ENCODE measurements at places on chromosomes 16 and 17.

DNA sequence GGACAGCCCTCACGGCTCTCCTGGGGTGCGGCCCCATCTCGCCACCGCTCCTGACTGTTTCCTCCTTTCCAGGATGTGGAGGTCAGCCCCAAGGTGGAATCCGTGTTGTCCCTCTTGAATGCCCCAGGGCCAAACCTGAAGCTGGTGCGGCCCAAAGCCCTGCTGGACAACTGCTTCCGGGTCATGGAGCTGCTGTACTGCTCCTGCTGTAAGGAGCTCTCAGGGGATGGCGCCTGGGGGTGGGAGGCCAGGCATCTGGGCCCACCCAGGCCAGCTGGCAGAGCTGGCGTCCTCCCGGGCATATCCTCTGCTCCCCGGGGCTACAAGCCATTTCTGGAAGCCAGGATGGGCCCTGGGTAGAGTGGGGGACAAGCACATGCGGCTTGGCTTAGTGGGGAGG is 13.2 kb downstream of the IL34 start:
- H3K27me3 ChIP-seq, result no peaks in the 10 kb centered on the region
- H3K4me3 ChIP-seq, result no peak overlapping the region
- no peak for DNase-seq
- no peaks in the 10 kb centered on the region for H3K4me1 ChIP-seq
- peaks cover 15% of the 10 kb centered on the region for H3K36me3 ChIP-seq

GRCh38 chr17:596287-596686 is 118.4 kb downstream of the VPS53 start:
- no peaks in the 10 kb centered on the region for H3K4me1 ChIP-seq
- peaks cover 3% of the 10 kb centered on the region for H3K36me3 ChIP-seq
- no peaks in the 10 kb centered on the region for H3K27me3 ChIP-seq

DNA sequence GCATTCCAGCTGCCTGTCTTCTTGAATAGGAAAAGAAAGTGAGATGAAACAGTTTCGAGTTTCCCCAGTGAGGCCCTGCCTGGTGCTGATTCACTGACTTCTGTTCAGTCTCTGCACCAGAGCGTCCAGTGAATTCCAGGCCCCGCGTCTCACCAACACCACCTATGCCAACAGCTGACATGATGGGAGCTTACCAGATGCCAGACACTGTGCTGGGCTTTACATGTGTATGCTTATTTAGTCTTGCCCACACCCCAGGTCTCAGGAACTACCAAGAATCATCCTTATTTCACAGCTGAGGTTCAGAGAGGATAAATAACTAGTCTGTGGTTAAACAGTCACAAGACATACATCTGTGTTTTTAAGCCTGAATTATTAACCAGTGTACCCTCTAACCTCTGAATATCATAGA is 29.1 kb upstream of the IRX6 start:
- no peaks in the 10 kb centered on the region for H3K4me1 ChIP-seq
- no peaks in the 10 kb centered on the region for H3K36me3 ChIP-seq
- H3K4me3 ChIP-seq, result no peak overlapping the region
- no peaks in the 10 kb centered on the region for H3K27me3 ChIP-seq
- DNase-seq, result no peak

GRCh38 chr17:4553669-4554068 is 1.5 kb downstream of the MYBBP1A start:
- H3K4me3 ChIP-seq, result no peak overlapping the region
- no peak for DNase-seq
- H3K36me3 ChIP-seq, result peaks cover 41% of the 10 kb centered on the region
- no peaks in the 10 kb centered on the region for H3K27me3 ChIP-seq

DNA sequence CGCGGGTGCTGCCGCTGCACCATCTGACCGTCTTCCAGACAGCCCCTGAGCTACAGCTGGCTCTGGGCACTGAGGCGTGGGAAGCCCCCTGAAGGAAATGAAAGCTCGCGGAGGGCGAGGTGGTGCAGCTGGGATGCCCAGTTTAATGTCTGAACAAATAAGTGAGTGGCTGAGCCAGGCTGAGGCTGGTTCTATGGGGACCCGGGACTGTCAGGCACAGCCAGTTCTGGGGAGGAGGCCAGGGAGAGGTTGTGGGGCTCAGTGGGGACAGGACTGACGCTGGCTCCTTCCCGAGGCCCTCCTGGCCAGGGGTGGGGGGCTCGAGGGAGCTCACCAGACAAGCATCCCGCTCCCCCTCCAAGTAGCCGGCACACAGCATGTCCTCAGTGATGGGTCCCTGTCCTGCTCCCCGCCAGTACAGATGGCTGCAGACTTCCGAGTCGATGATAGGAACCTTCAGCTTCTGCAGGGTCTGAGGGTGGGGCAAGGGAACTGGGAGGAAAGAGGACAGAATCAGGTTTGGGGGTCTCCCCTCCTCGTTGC is 4.4 kb downstream of the PRSS22 start:
- no peak overlapping the region for H3K27ac ChIP-seq
- H3K27me3 ChIP-seq, result no peaks in the 10 kb centered on the region
- no peaks in the 10 kb centered on the region for H3K36me3 ChIP-seq
- no peaks in the 10 kb centered on the region for H3K4me1 ChIP-seq

- no peaks in the 10 kb centered on the region for H3K27me3 ChIP-seq
- H3K4me3 ChIP-seq, result no peak overlapping the region
- no peak overlapping the region for H3K27ac ChIP-seq
- DNase-seq, result peak; percentile 77
- no peaks in the 10 kb centered on the region for H3K36me3 ChIP-seq
Measured at GRCh38 chr17:45235416-45236281, 14.0 kb downstream of the FMNL1 start.

DNA sequence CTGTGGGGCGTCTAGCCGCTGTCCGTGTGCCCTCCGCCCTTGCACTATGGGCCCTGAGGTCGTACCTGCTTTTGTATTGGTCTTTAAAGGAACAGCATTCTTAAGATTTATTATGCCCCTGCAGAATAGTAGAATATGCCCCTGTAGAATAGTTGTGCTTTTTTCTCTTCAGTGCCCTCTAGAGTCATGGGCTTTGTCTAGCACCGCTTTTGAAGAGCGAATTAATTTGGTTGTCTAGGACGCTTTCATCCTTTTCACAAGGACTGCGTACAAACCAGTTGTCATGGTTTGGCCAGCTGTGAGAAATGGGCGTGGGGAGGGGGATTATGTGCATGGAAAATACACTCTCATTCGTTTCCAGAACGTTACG is 621 bp downstream of the CEP95 start:
- peak overlapping the region; percentile 98 for H3K27ac ChIP-seq
- H3K4me1 ChIP-seq, result peaks cover 3% of the 10 kb centered on the region
- peaks cover 28% of the 10 kb centered on the region for H3K36me3 ChIP-seq
- DNase-seq, result no peak
- H3K27me3 ChIP-seq, result no peaks in the 10 kb centered on the region
- H3K4me3 ChIP-seq, result peak overlapping the region; percentile 87

GRCh38 chr17:73498886-73499554 is 145.2 kb downstream of the SDK2 start:
- no peak for DNase-seq
- H3K4me3 ChIP-seq, result no peak overlapping the region
- no peaks in the 10 kb centered on the region for H3K4me1 ChIP-seq
- H3K36me3 ChIP-seq, result no peaks in the 10 kb centered on the region
- H3K27ac ChIP-seq, result no peak overlapping the region
- no peaks in the 10 kb centered on the region for H3K27me3 ChIP-seq

- H3K27me3 ChIP-seq, result no peaks in the 10 kb centered on the region
- H3K4me3 ChIP-seq, result no peak overlapping the region
- peak; percentile 95 for DNase-seq
- no peak overlapping the region for H3K27ac ChIP-seq
- H3K4me1 ChIP-seq, result peaks cover 23% of the 10 kb centered on the region
- peaks cover 42% of the 10 kb centered on the region for H3K36me3 ChIP-seq
Measured at GRCh38 chr17:82461827-82462524, 3.4 kb downstream of the NARF start.

- no peak overlapping the region for H3K27ac ChIP-seq
- DNase-seq, result no peak
- H3K4me3 ChIP-seq, result no peak overlapping the region
- no peaks in the 10 kb centered on the region for H3K36me3 ChIP-seq
- no peaks in the 10 kb centered on the region for H3K27me3 ChIP-seq
- H3K4me1 ChIP-seq, result no peaks in the 10 kb centered on the region
Measured at GRCh38 chr16:66489385-66489784, 60.5 kb downstream of the TK2 start.

DNA sequence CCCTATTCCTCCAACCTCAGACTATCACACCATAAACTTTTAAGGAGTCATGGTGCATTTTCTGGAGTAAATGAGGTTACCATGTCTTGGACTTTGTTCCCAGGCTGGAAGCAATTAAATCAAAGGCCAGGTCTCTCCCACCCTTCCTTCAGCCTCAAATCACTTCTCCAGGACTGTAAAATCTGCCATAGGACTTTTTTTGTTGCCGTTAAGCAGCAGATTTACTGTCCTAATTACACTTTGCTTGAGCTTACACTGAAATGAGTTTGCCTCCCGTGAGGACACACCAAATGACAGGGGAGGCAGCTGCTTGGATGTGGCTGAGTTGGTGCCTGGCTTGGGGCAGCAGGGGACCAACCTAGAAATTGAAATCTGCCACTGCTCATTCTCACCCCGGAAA is 14.7 kb downstream of the DCAKD start:
- DNase-seq, result no peak
- peaks cover 18% of the 10 kb centered on the region for H3K36me3 ChIP-seq
- H3K4me1 ChIP-seq, result peaks cover 6% of the 10 kb centered on the region

DNA sequence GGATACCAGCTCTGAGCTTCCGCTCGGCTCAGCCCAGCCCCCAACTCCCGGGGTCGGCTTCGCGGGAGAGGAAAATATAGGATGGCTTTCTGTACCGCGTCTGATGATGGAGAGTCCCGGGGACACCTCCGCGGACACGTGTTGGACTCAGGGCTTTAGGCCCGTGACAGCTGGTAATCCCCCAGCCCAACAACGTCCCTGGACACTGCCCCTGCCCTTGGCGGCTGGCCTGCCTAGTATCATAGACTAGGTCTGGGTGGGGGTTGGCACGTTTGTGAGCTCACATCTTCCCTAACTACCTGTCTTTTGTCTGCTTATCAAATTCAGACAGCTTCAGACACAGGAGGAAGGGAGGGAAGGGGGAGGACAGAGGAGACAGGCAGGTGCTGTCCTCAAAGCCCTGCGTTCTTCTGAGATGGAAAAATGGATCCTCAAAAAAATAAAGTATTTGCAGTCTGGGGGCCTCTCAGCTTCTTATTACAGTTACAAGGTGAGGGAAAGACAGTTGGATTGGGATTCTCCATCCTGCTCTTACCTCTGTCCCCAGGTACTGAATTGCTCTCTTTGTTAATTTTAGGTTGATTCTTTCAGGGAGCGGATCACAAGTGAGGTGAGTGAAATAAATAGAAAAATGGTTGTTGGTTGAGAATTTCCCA is 698 bp downstream of the PSME3 start:
- no peak for DNase-seq
- H3K36me3 ChIP-seq, result peaks cover 15% of the 10 kb centered on the region
- H3K4me3 ChIP-seq, result peak overlapping the region; percentile 94
- H3K4me1 ChIP-seq, result peaks cover 20% of the 10 kb centered on the region
